ENCODE measurements at places on chromosomes 4 and X. TPM values are rescaled to one million over a fixed set of nuclear protein-coding genes. Genes with fewer than 3 reads are reported as not detected.

GRCh38 chr4:135319685-135320084 is 1118.1 kb upstream of the PABPC4L start:
- H3K4me1 ChIP-seq = no peaks in the 10 kb centered on the region
- no peak overlapping the region for H3K4me3 ChIP-seq
- H3K27me3 ChIP-seq = no peaks in the 10 kb centered on the region
- no peak for DNase-seq
- no peaks in the 10 kb centered on the region for H3K36me3 ChIP-seq

GRCh38 chr4:10084651-10085358 is 31.8 kb downstream of the WDR1 start:
- DNase-seq = no peak
- no peaks in the 10 kb centered on the region for H3K27me3 ChIP-seq
- no peak overlapping the region for H3K4me3 ChIP-seq
- H3K36me3 ChIP-seq = peaks cover 99% of the 10 kb centered on the region

DNA sequence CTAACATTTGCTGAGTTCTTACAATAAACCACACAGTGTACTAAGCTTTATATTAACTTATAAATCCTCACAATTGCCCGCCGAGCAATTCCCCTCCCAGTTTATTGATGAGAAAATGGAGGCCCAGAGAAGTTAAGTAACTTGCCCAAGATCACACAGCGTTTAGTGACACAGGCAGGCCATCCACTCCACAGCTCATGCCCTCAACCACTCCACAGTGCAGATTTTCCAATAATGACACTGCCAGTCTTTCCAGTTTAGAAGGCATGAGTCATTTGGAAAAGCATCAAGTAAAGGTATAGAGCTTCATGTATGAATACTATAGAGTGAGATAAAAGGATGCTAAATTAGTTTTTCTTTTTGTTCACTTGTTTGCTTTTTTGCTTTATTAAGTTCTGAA is 208.5 kb downstream of the CAMK2D start:
- H3K27me3 ChIP-seq = no peaks in the 10 kb centered on the region
- DNase-seq = no peak
- H3K4me3 ChIP-seq = no peak overlapping the region
- H3K4me1 ChIP-seq = no peaks in the 10 kb centered on the region
- no peak overlapping the region for H3K27ac ChIP-seq

DNA sequence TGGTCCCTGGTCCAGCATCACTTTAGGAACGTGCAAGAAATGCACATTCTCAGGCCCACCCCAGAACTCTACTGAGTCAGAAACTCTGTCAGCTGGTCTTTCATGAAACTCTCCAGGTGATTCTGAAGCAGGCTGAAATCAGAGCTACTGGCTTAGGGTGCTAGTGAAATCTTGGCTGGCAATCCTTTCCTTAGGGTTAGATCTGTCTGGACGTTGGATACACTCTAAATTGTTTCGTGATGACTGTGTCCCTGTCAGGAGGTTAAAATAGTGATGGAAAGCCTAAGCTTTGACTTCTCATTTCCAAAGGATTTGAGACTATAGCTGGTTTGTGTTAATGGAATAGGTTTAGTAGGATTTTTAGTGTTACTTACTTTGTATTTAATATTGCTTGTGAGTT is 99.1 kb downstream of the ARHGAP10 start:
- H3K36me3 ChIP-seq = peaks cover 2% of the 10 kb centered on the region
- no peak overlapping the region for H3K4me3 ChIP-seq
- H3K27ac ChIP-seq = no peak overlapping the region
- DNase-seq = no peak

- no peaks in the 10 kb centered on the region for H3K27me3 ChIP-seq
- DNase-seq = no peak
- no peak overlapping the region for H3K27ac ChIP-seq
- H3K36me3 ChIP-seq = no peaks in the 10 kb centered on the region
- H3K4me3 ChIP-seq = no peak overlapping the region
Observed at GRCh38 chr4:19623866-19624265, 627.8 kb upstream of the SLIT2 start.

Gene PFKFB1
- total RNA-seq = 0.49 TPM

Gene PLS3
- 0.45 TPM for total RNA-seq

Measured in CD4-positive, alpha-beta T cell (primary cell).